Activated CD8-positive, alpha-beta memory T cell treated with anti-CD3 and anti-CD28 coated beads for 1 hour (primary cell): ENCODE measurements at places on chromosomes 4 and X.

DNA sequence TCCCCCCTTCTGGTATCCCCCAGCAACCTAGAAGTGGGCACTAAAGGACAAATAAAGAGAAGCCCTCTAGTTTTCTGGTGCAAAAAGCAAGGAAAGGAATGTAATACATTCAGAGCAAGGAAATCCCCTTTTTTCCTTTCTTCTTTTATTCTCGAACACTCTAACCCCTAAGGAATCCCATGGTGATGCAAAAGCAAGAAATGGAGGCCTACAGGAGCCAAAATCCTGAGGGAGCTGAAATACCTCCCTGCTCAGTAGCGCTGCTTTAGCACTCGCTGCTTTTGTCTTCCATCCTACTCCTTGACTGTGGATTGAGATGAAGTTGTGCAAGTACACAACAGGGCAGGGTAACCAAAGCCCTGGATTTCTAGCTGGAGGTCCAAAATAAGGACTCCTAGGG is 251.0 kb downstream of the PRDM5 start:
- DNase-seq = no peak

DNA sequence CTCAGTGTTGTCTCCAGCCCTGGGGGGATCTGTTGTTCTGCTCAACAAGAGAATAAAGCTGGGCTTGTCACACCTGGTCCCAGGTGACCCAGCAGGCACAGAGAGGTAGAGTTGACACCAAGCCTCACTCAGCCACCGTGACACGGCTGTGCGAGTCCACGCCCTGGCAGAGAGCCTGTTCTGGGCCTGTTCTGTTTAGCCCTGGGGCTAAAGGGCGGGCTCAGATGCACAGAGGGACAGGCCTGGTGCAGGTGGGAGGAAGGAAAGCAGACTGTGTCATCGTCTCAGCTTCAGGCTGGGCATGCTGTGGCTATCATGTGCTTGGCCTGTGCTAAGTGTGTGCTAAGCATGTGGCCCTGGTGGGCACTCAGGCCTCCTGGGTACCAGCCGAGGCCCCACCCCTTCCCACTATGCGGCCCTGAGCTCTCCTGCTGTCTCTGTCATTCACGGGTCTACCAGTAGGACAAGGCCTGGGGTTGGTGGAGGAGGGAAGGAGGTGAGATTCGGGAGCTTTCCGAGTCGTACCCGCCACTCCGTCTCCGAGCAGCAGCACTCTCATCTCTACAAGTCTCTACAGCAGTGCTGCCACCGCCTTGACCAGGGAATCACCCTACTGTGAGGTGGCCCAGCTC is 10.8 kb downstream of the WFS1 start:
- no peak for DNase-seq

DNA sequence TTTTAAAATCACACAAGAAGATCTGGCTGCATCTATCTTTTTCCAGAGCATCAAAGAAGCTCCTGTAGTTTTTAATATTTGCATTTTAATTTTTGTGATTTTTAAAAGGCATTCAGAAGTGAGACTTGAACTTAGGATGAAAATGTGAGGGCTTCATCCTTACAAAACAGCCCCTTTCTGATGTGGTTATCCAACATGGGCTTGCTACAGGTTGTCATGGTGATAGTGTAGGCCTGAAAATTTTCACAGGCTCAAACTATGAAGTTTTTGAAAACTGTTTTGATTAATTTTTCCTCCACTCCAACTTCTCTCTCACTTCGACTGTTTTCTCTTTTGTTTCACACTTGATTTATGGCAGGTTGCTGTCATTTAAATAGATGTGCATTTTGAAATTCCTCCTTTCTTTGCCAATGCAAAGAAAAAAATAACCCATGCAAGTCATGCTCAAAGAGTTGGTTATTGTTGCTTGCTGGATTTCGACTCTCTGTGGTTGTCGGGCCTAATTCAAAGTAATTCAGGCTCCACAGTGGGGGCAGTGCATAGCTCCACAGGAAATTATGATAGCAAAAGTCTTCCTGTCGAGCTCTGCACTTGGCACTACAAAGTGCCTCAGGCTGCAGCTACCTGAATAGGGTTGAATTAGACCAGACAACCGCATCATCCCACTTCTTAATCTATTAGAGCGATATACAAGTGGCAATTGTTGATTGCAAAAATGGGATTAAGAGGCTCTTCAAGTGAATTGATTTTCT is 201.0 kb upstream of the GPR101 start:
- no peak for DNase-seq

DNA sequence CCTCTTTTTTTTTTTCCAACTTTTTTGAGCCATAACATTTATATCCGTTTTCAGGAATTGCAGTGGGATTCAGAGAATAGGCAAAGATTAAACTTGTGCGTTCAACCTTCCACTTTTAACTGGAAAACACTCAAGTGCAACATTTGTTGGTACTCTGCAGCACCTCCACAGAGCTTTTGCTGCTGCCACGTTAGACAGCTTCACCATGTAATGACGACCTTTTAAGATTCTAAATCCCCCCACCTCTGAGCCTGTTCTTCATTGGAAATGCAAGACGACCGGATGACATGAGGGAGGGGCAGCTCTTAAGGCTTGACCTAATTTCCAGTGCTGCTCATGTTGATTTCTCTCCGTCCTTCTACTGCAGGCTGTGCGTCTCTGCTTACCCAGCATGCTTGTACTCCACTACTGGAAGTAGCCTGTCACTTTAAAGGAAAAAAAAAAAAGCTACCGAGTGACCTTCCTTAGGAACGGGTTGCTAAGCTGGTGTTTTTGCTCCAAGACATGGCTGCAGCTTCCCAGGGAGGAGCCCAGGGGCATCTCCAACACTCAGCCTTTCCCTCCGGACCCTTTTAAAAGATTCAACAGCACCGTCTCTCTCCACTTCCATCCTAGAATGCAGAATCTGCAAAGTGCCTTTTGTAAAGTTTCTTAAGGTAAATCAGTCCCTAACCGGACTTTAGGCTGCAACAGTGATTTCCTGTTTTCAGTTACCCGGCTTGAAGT is at the start of gene CC2D2A:
CC2D2A (plus strand) TSS at position 481 of the 726 bp plus-strand sequence. CDS start 6,051 bp downstream, outside the sequence.
- no peak for DNase-seq

DNA sequence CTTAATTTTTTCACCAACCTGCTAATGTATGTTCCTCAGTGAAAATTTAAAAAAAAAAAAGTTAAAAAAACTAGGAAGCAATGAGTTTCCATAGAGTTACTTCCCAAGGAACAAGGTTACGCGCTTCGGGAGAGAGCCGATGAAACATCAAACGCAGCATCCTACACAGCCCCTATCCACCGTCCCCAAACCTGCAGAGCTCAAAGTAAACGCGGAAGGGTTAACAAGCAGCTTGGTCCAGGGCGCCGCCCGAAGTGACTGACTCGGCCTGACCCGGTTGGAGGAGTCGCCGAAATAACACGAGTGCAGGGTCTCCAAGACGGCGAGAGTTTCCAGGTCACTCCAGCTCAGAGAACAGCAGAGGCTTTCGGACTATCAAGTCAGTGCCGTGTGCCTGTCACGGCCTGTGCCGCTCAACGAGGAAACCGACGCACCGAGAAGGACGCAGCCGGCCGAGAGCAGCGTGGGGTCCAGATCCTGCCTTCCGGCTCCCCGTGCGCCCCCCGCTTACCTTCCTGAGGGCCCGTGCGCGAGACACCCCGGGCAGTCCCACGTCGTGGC is 512 bp downstream of the NOP14 start:
- DNase-seq = no peak

DNA sequence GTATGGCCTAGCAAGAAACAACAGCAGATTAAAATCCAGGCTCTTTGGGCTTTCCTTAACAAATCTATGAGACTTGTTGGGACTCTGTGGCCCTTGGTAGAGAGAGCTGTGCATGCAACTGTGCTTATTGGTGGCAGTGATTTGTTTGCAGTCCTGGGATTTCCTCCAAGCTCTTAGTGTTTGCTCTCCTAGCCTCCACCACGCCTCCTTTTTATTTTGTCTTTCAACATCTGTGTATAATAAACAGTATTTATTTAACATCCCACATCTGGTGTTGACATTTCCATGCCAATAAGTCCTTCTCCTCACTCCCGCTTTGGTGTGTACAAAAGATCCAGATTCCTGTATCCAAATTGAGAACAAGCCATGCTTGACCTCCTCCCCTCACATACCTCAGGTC is 3.1 kb downstream of the TNMD start:
- no peak for DNase-seq

DNA sequence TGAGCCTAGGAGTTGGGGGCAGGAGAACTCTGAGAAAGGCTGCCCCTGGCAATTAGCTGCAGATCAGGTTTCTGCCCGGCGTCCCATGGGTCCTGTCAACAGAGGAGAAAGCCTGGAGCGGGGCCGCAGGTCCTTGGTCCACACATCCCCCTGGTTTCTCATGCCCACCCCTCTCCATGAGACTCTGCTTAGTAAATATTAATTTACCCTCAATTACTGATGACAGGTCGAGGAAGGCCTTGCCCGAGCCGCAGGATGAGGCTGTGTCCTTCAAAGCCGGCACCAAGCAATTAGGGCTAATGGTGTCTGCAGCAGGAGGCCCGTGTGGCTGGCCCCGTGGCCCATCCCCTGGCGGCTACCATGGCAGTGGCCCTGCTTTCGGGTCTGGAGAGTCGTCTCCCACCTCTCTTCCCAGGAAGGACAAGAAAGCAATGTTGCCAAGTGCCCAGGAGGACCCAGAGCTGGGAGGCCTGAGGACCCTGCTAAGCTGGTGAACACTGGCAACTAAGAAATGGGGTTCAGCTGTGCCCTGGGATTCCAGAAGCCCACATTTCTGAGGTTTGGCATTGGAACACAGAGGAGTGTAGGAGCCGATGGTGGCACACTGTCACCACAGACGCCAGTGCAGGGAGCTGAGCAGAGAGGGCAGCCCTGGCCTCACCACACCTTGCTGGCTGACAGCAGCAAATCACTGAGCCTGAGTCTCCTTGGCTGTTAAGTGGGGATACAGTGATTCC is 114.6 kb downstream of the CPZ start:
- no peak for DNase-seq

- no peak for DNase-seq
Measured at GRCh38 chr4:92215476-92215875, 88.3 kb upstream of the GRID2 start.

DNA sequence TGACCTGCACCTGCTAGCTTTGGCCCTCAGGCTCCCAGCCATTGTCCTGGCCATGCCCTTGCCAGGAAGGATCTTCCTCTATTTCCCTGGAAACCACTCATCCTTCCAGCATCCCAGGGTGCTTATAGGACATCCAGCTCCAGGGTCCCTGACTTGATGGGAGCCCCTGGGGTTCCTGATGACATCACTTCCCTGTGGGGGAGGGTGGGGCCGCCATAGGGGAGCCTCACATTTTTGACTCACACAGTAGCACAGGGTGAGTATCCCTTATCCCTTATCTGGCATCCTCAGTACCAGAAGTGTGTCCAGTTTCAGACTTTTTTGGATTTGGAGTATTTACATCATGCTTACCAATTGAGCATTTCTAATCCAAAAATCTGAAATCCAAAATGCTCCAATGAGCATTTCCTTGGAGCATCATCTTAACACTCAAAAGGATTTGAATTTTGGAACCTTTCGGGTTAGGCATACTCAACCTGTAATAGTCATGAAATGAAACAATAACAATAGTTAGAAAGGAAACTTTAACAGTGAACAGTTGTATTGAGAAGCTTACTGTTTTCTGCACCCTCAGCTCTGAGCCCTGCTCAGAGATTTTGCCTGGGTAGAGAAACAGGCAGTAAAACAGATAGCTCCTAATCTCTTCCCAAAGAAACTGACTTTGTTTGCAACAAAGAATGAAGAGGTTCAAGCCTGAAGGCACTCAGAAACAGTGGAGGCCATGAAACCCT is 22.1 kb downstream of the TNIP2 start:
- no peak for DNase-seq

DNA sequence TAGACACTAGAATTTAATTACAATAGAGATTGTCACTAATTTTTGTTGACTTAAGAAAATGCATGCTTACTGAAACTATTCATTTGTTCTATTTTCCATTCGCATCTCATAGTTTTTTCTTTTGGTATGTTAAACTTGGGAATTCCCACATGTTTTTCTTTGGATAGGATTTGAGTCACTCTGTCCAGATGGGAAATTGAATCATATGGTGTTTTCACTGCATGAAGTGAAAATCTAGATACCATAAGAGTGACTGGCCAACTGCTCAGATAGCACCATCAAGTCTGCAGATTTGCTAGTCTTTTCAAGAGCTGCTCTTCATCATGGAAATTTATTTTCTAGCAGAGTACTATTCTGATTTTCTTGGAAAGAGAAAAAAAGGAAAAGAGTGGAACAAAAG is 172.6 kb downstream of the FAM47B start:
- DNase-seq = no peak
